ENCODE measurements at places on chromosomes 1 and 21.

DNA sequence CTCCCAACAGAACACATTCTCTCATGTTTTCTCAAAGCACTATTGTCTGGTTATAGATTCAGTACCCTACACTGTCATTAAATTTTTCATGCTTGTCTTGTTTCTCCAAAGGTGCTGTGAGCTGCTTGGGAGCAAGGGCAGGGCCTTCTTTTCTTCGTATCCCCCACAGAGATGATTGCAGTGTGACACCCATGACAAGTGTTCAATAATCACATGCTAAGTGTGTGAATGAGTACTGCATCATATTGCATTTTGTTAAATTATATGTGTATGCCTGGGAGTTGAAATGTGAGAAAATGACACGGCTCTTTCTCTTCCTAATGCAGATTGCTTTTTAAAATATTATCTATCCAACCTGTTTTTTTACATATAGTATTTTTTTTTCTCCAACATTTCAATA lies 57.3 kb upstream of the MAGI3 start:
- DNase-seq = no peak

- DNase-seq = no peak
Measured at GRCh38 chr1:10064416-10065343, 31.9 kb downstream of the UBE4B start.

- no peak for DNase-seq
Measured at GRCh38 chr1:218368686-218369085, 23.6 kb downstream of the TGFB2 start.

DNA sequence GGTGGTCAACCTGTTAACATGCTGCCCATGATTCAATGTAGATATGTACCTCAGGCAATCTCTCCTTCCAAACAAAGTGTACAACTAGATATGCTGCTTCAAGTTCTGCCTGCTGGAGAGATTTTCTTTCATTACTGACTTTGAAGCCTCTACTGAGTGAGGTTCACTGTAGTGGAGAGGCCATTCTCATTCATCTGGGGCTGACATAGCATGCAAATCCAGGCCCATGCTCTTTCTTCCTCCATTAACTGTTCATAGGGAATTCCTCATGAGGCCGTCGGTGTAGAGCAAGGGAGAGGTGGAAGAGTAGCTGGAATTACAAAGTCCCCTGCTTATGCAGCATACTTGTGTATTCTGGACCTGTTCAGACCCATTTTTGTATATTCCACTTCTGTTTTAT lies 38.6 kb downstream of the VANGL2 start:
- DNase-seq = no peak
